HL-60 (cell line): ENCODE measurements at places on chromosomes 7 and 10.

GRCh38 chr10:104128214-104128613 is 6.2 kb downstream of the SFR1 start:
- DNase-seq = no peak

DNA sequence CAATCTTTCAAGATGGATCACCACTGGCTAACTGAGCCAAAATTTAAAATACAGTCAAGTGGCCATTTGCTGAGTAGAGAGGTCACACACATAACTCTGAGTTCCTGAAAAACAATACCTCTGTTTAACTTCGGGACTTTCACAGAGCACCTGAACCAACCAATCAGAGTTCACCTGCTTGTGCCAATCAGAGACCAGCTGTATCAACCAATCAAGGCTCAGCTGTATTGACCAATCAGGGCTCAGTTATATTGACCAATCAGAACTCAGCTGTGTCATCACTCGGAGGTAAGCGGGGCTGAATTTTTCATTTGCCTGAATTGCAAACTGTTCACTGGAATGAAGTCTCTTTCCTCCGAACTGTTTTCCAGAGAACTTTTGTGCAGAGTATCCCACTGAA is 10.0 kb upstream of the CPXM2 start:
- DNase-seq = no peak

- no peak for DNase-seq
Measured at GRCh38 chr10:11882646-11883375, 59.7 kb downstream of the PROSER2 start.

DNA sequence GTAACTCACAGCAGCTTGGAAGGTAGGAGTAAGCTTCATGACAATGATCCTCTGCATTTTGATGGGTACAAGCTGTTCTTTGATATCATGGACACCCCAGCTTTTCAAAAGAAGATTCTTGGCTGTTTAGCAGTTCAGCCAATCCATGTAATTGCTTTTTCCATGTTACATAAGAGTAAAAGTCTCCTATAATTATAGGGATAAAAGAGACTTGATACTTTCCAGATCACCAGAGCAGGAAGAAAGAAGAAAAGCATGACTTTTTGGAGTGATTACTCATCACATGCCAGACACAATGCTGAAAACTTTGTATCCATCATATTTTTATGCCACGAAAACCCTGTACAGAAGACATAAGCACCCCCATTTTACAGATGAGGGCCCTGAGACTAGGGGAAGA is 1049.7 kb downstream of the NRG3 start:
- no peak for DNase-seq

- DNase-seq = no peak
Measured at GRCh38 chr7:142563470-142563869, 185.8 kb upstream of the PRSS1 start.
